Mucosa of gallbladder (tissue), 1 donor: ENCODE measurements at places on chromosomes 11 and 22.

GRCh38 chr11:77136074-77136473, 8.0 kb downstream of the MYO7A start:
- no peak for DNase-seq

DNA sequence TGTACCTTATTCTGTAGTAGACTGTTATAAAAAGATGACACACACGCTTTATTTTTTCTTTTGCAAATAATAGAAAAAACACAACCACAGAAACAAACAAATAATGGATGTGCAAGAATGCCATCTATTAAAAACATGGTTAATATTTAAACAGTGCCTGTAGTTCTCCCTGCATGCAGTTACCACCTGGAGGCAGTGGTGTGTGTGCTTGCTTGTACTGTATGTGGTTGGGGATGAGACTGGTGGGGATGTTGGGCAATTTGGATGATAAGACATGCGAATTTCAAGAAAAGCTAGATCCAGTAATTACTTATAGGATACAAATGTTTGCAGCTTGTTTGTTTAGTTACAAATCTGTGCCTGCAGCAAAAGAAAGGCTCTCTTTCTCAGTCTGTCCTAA, 3.6 kb downstream of the C11orf87 start:
- DNase-seq, result no peak

- no peak for DNase-seq
Measured at GRCh38 chr22:42500836-42501179, 18.8 kb downstream of the RRP7A start.

- DNase-seq, result no peak
Measured at GRCh38 chr11:125346179-125346530, 149.9 kb downstream of the FEZ1 start.

- peak; percentile 46 for DNase-seq
Measured at GRCh38 chr11:74739546-74740270, 8.5 kb upstream of the CHRDL2 start.

DNA sequence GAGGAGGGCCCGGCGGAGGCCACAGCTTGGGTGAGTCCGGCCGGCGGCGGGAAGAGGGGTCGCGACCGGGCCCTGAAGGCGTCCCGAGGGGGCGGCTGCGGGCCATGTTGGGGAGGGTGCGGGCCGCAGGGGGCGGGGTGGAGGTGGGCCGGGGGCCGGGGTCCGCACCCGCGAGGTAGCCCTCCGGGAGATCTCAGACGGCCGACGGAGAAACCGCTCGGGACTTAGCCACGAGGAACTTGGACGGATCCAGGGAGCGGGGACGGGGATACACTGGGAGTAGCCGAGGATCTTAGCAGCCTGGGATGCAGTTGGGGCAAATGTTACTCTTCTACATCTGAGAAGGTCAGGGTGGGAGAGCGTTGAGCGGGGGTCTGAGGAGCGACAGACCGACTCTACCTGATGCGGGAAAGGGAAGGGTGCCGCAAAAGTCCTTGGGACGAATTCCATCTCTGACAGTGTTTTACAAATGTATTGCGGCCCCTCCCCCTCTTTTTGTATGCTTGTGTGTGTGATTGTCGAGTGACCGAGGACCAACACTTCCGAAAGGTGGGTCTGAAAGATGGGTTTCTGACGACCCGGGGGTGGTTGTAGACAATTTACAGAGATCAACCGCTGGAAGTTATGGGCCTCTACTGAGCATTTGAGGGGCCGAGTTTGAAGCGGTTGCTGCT, 658 bp downstream of the STIP1 start:
- DNase-seq, result no peak

DNA sequence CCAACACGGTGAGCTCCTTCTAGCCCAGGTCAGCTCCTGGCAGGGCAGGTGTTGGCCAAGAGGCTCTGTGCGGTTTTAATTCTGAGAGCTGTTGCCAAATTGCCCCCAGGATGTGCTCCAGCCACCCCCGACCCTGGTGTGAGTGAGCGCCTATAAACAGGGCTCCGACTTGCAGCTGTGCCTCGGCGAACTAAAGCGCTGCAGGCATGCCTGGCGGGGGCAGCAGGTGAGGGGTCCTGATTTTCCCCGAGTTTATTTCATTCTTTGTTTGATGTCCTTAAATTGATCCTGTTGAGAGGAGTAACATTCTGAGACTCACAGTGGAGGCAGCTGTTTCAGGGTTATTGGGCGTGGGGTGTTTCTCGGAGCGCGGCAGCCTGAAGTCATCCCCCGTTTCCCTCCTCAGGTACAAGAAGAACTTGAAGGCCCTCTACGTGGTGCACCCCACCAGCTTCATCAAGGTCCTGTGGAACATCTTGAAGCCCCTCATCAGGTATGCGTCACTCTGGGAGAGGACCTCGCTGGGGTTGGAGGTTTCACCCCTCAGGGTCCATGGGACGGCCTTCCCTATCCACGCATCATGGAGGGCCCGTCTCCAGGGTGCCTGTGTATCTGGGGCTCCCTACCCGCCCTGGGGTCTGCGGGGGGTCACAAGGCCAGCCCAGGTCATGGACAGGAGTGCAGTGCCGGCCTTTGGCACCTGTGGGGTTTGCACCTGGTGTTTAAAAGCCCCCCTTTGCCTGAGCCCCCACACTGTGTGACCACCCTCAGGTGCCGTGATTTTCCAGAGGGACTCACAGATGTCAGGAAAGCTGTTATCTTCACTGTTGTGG, 62.1 kb downstream of the ARHGAP8 start:
- DNase-seq, result no peak

- DNase-seq, result peak; percentile 53
Measured at GRCh38 chr22:37898441-37899181, 7.5 kb upstream of the MICALL1 start.

DNA sequence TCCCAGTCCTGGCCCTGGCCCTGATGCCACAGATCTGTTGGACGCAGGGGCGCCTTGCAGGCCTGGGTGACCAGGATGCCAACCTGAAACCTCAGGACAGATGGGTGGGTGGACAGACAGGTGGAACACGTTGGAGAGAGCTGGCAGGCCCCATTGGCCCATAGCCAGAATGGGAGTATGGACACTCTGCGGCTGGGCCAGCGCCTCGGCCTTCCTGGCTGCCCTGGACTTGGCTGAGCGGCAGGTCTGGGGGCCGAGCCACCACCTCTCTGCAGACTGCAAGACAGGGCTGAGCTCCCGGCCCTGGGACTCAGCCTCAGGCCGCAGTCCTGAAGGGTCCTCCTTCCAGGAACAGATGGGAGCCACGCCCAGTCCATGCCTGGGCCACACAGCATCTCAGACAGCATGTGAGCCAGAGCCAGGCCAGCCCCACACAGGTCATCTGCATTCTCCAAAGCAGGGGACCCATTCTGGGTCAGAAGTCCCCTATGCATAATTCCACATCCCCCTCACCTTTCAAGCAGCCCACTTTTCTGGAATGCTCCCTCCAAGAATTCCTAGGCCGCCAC, 14.1 kb downstream of the WNT7B start:
- DNase-seq, result no peak

GRCh38 chr22:23804781-23805291, 18.1 kb downstream of the SMARCB1 start:
- DNase-seq, result no peak

DNA sequence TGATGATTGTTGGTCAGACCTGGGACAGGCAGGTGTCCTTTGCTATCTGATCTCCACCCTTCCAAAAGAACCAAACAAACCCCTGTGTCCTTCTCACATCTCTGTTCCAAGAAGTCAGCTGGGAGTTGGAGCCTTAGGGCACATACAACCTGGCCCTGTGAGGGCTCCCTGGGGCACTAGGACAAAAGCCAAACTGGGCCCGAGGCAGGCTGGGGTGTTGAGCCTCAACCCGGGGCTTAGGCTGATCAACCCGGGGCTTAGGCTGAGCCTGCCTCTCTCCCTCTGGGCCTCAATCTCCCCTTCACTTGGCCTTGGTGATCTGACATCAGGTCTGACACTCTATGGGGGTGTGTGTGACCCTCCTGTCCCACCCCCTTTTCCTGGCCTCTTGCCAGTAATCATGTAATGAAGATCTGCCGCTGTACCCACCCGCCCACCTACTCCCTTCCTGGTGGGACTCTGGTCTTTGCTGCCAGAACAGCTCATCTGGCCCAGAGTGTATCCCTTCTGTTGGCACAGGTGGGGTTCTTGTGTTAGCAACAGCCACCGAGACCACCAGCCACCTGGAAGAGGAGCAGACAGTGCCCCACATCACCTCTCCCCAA, 22.8 kb upstream of the UVRAG start:
- no peak for DNase-seq

GRCh38 chr11:57303990-57304579, 20.7 kb downstream of the TNKS1BP1 start:
- DNase-seq, result no peak

- no peak for DNase-seq
Measured at GRCh38 chr22:35546886-35547285, 6.3 kb downstream of the RASD2 start.

- DNase-seq, result no peak
Measured at GRCh38 chr22:33909075-33909458, 11.2 kb downstream of the LARGE1 start.

GRCh38 chr11:11016068-11016467, 158.2 kb upstream of the ZBED5 start:
- DNase-seq, result no peak

- peak; percentile 76 for DNase-seq
Measured at GRCh38 chr11:59754859-59755700, at the start of gene STX3. STX3 (plus strand) TSS chr11:59755376; CDS start chr11:59755606, 230 bp downstream.

GRCh38 chr11:118605116-118605867, 2.1 kb upstream of the PHLDB1 start:
- peak; percentile 76 for DNase-seq

DNA sequence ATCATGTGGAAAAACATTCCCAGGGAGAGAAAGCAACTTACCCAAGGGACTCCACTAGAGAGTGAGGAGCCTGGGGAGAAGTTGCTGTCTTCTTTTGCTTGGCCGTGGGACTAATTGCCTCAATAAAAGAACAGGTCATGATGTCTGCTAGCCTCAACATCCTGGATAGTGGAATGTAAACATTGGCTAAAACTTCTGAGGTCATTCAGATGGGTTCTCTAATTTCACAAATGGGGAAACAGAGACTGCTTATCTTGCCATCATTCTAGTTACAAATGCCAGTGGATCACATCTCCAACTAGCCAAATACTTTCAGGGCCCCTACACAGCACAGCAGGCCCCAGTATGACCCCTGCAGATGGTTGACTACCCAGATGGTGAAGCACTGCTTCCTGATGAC, 28.4 kb upstream of the PAMR1 start:
- no peak for DNase-seq

- peak; percentile 69 for DNase-seq
Measured at GRCh38 chr11:59611570-59612565, 3.7 kb downstream of the OSBP start.

- DNase-seq, result no peak
Measured at GRCh38 chr11:32792111-32792947, 2.1 kb downstream of the CCDC73 start.

DNA sequence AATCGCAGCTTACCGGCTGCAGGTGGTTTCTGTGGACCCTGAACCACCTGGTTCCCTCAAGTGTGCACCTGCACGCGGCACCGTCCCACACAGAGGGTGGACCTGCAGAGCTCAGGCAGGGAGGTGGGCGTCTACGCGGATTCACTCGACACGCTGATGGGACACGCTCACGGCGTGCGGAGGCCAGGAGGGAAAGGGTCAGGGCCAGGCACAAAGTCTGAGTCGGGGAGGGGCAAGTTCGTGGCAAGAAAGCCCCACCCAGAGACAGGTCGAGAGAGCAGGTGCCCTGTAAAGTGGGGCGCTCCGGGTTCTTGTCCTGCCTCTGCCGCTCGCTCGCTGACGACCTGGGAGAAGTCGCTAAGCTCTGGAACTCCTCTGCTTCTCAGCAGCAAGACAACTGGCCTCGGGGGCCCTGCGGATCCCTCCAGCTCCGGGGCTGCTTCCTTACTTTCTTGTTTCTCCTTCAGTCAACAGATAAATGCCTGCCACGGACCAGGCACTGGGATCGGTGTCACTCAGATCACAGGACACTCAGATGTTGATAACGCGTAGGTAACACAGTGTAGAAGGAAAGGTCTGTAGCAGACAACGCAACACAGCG, 72.4 kb upstream of the NUP50 start:
- DNase-seq, result no peak

DNA sequence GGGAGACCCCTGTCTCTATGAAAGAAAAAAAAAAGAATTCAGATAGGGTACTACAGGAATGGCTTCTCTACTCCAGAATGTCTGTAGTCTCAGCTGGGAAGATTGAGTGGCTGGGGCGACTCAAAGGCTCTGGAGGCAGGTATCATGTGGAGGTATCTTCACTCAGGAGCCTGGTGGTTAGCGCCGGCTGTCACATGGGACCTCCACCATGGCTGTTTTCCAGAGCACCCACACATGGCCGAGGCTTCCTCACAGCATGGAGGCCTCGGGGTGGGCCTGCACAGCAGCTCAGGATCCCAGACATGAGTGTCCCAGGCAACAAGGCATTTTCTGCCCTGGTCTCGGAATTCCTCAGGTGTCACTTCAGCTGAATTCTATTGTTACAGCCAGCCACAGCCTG, 10.1 kb downstream of the RPS13 start:
- DNase-seq, result no peak

DNA sequence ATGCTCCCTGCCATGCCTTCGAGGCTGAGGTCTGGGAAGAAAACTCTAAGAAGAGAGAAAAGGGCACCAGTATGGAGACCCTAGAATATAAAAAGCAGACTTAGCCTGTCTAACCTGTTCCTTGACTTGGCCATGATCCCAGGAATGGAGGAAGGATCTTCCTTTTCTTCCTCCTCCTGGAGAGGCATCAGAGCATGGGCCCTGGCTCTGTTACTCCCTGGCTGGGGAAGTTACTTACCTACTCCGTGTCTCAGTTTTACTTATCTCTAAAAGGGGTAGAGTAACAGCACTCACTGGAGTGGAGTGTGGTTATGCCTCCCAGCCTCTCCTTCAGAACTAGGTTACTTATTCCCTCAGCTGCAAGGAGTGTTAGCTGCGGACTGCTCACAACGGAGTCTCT, 55.2 kb upstream of the PHF21A start:
- DNase-seq, result peak; percentile 44

GRCh38 chr11:27716835-27717234, 16.6 kb upstream of the BDNF start:
- no peak for DNase-seq

GRCh38 chr11:121554552-121554951, 101.8 kb upstream of the SORL1-AS1 start:
- no peak for DNase-seq

GRCh38 chr11:48096588-48097525, 116.5 kb downstream of the PTPRJ start:
- no peak for DNase-seq

DNA sequence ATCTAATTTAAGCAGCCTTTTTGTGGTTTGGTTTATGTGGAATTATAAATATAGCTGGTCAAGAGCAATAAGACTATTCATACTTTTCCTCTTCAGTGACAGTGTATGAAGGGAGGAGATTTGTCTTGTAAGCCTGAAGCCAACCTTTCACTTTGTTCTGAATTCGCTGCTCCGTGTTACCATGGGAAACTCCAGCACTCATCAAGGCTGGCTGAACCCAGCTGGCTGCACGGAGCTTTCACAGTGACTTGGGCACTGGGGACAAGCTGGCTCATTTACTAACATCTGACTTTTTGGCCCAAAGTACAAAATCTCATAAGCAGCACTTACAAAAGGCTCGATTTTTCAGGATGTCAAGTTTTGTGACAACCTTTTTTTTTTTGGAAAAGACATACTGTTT, 120.4 kb upstream of the GRIA4 start:
- no peak for DNase-seq

- no peak for DNase-seq
Measured at GRCh38 chr11:78469896-78470295, 52.3 kb upstream of the GAB2 start.
